NCI-H1105 (cell line): ENCODE measurements at places on chromosomes 12 and 14.

DNA sequence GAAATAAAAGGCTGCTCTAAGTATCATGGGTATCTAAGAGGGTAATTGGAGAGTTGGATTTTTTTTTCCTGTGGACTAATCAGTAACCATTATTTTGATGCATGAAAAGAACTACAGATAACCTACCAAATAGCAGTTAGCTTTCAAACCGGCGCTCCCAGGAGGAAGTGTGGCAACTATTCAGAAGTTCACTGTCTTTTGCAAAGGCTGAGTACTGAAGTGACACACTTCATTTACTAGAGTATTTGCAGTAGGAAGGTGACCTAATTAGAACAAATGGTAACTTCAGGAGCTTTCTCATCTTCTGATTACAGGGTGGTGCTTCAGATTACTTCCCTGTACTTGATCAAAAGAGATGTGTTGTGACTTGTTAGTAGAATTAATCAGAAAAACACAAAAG lies 87.7 kb downstream of the PELI2 start:
- peak; percentile 56 for DNase-seq

- DNase-seq, result no peak
Measured at GRCh38 chr14:55843718-55844403, 263.9 kb downstream of the KTN1 start.

DNA sequence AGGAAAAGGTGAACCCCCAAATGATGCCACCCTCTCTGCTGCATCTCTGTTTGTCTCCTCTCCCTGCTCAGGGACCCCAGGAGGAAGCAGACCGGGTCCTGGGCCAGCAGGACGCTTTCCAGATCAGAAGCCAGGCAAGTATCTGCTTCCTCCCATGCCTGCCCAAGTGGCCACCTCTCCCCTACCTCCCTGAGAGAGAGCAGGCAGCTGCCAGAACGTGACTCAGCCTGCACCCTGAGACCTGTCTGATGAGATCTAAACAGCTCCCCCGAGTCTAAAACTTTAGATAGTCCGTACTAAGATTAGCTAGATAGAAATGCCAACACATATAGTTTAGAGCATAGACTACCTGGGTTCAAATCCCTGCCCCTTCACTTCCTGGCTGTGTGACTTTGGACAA lies 31.2 kb upstream of the OAS1 start:
- DNase-seq, result no peak

- DNase-seq, result peak; percentile 58
Measured at GRCh38 chr12:88951177-88951576, 370.9 kb upstream of the KITLG start.

GRCh38 chr12:67237231-67237630 lies 31.9 kb upstream of the CAND1 start:
- no peak for DNase-seq

DNA sequence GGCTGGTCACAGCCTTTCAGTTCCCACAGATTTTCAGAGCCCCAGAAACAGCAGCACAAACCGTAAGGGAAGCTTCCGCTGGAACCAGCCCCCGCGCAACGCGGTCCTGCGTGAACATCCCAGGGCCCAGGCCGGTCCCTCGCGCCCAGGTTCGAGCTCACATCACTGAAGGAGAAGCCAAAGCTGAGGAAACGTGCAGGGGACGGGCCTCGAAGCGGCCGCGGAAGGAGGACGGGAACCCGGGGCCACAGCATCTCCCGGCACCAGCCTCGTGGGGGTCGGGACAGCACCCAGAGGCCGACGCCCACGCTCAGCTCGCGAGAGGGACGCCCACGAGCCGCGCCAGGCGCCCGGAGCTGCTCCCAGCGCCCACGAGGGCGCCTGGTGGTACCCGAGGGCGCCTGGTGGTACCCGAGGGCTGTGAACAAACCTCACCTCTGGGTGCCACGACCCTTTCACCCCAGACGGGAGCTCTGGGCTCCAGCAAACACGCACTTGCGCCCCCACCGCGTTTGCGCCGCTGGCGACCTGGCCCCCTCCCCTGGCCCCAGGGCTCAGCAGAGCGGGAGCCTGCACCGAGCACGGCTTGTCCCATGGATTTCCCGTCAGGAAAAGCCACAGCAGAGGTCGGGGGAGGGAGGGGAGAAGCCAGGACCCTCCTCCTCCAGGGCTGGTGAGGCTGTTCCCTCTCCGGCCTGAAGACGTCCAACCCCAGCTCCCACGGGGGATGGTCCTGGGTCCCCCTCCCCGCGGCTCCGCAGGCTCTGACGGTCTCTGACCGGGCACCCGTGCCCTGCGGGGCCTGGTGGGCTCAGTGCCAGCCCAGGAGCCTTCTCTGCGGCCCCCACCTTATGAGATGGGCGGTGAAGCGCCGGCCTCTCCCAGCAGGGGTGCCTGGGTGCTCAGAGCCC lies 6.9 kb downstream of the LRCOL1 start:
- DNase-seq, result no peak

DNA sequence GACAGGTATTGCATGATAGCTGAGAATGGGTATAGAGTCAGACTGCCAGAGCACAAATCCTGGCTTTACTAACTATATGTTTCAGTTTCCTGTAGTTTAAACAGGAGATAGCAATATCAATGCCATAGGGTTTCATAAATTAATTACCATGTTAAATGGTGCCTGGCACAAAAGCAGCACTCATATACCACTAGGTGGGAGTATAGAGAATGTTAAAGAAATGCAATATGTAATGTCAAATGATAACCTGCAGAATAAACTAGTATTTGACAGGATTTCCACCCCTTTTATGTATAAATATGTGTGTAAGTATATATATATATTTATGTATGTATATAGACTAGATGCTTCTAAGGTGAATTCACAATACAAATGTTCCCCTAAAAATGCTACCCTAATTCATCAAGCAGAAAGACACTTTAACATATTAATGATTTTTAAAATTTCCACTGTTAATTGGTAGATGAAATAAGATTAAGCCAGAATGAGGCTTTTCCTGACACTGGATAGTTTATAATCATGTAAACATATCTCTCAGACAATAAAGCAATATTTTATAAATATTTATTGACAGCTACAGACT lies 8.6 kb downstream of the WDR89 start:
- peak; percentile 3 for DNase-seq

DNA sequence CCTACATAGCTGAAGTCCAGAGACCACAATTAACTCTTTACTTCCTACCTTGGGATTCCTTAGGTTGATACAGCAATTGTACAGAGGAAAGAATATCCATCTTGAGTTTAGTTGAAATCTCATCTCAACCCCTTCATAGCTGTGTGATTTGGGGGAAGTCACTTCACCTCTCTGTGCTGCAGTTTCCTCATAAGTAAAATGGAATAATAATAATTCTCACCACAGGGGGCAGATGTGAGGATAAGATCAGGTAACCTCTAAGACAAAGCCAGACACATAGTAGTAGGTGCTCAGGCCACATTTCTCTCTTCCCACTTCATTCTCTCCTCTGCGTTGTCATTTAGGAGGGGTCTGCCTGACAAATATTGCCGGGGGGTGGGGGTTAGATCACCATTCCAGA lies 6.7 kb downstream of the FOXN4 start:
- no peak for DNase-seq

DNA sequence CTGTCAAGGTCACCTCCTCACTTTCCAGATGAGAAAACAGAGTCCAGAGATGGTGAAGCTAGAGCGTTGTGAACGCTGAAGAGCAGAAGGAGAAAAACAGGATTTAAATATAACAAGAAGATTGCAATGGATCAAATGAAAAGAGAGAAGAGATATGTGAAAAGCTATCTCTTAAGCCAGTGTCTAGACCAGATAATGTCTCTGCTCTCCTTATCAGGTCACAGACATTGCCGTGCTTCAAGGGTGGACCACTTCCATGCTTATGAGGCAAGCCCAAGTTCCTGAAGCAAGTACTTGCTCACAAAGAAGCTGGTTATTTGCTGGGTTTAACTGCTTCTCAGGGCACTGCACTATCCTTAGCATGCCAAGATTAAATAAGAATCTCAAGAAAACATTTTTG lies 31.6 kb upstream of the FRS2 start:
- no peak for DNase-seq

DNA sequence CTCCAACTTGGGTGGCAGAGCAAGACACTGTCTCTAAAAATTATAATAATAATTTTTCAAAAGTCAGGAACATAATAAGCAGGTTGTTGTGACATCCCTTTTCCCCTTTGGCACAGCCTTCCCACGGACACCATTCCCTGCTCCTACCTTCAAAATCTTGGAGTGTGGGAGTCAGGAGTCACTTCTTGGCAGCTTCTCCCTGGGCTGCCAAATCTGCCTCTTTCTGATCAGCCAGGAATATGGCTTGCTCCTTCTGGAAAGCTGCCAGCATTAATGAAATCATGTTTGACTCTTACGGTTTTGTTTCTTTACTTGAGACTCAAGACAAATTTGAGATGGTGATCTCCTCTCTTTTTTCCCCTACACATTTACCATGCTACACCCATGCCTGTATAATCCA lies 391.4 kb upstream of the SYT1 start:
- no peak for DNase-seq

DNA sequence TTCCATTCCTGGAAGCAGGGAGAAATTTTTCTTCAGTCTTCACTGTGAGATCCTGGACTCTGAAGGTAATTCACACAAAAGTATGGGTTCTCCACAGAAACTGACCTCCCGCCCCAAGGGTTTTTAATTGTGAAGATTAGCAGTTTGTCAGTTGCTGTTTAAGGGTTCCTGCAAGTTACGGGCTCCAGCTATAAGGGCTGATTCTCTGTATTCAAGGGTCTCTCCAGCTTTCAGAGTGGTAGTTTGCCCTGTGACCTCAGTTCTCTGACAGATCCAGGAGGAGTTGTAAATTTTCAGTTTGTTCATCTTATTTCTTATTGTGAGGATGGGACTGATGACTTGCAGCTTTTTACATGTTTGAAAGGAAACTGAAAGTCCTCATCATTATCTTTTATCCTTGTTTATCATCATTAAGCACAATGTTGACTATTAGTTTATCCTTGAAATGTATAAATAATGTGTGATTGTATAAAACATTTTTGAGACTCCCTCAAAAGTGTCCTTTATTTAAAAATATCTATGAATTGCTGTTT lies 110.9 kb downstream of the SCAF11 start:
- DNase-seq, result no peak

- no peak for DNase-seq
Measured at GRCh38 chr12:67526129-67526528, 122.4 kb upstream of the DYRK2 start.

GRCh38 chr14:69117020-69117767 lies 35.7 kb downstream of the DCAF5 start:
- no peak for DNase-seq
